ENCODE measurements at places on chromosomes 1 and 21.

GRCh38 chr1:201912832-201913231 lies 24.1 kb downstream of the SHISA4 start:
- no peak for DNase-seq

GRCh38 chr1:115877511-115877910 lies 36.6 kb upstream of the NHLH2 start:
- no peak for DNase-seq

GRCh38 chr1:178324003-178324402 lies 172.8 kb downstream of the CLEC20A start:
- no peak for DNase-seq

GRCh38 chr21:33246963-33247362 lies 17.2 kb downstream of the IFNAR2 start:
- no peak for DNase-seq

- DNase-seq = peak; percentile 22
These were observed 7.1 kb upstream of the ACTA1 start for GRCh38 chr1:229440851-229441537.

DNA sequence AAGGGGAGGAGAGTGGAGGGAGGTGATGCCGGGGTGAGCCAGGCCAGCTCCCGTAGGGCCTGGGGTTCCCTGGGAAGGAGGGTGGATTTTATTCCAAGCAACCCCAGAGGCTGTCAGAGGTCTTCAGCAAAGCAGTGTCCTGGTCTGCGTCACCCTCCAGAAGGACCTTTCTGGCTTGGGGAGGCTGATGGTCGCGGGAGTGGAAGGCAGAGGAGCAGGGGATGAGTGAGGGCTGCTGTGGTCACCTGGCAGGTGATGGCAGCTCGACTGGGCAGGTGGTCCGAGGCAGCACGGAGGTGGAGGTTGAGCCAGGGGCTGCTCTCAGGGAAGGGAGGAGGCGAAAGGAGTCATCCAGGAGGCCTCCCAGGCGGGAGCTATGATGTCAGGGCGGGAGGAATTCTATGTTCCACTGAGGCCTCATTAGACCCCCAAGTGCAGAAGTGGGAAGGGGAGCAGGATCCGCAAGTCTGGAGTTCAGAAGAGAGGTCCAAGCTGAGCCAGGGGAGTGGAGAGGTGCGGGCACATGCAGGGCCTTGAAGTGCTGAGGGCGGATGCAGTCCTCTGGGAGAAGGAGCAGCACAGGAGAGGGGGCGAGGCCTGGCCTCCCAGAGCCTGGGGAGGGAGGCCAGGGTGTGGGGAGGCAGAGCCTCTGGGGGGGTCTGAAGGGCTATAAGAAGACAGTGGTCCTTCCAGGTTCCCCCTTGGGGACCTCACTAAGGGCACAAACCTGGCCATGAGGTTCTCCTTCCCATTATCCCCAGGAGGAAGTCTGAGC lies 33.3 kb downstream of the BMP8A start:
- DNase-seq = no peak

GRCh38 chr1:112509660-112510178 lies 954 bp downstream of the WNT2B start:
- no peak for DNase-seq

DNA sequence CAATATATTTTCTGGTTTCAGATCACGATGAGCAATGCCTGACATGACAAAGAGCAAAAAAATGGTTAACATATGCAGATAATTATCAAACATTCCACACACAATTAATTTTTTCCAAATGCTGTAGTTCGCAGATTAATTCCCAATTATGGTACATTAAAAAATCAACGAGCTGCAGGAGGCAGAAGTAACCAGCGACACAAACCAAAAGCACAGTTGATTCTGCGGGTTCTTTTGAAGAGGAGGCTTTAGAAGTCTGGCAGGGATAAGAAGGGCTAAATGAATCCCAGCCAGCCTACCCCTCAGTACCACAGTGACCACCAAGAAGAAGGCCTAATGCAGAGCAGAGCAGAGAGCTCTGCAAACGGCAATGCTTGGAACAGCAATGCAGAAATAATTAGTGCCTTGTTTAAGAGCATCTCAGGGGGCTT lies 17.0 kb upstream of the KNCN start:
- DNase-seq = no peak

- DNase-seq = no peak
These were observed 6.4 kb downstream of the MAP3K6 start for GRCh38 chr1:27360159-27361043.

DNA sequence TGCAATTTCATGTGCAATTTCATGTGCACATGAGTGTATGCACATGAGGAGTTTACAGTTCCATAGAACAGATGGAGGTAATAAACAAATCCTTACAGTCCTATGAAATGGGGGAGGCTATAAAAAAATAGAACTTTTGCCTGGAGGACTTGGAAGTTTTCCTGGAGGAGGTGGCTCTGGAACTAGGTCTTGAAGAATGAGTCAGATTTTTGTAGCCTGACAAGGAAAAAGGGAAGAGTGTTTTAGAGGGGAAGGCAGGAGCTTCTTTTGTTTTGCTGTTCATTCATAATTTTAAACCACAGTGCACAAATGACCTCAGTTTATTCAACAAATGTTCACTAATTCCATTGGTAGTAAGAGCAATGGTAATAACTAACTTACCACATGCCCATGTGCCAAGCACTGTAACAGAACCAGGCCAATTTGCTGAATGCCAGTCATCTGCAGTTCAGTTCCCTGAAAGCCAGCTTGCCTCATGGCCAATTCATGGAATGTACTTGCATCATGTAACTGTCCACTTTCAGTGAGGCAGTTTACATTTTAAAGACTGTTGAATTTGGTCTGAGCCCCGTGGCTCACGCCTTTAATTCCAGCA lies 2.7 kb downstream of the DIO1 start:
- peak; percentile 60 for DNase-seq

DNA sequence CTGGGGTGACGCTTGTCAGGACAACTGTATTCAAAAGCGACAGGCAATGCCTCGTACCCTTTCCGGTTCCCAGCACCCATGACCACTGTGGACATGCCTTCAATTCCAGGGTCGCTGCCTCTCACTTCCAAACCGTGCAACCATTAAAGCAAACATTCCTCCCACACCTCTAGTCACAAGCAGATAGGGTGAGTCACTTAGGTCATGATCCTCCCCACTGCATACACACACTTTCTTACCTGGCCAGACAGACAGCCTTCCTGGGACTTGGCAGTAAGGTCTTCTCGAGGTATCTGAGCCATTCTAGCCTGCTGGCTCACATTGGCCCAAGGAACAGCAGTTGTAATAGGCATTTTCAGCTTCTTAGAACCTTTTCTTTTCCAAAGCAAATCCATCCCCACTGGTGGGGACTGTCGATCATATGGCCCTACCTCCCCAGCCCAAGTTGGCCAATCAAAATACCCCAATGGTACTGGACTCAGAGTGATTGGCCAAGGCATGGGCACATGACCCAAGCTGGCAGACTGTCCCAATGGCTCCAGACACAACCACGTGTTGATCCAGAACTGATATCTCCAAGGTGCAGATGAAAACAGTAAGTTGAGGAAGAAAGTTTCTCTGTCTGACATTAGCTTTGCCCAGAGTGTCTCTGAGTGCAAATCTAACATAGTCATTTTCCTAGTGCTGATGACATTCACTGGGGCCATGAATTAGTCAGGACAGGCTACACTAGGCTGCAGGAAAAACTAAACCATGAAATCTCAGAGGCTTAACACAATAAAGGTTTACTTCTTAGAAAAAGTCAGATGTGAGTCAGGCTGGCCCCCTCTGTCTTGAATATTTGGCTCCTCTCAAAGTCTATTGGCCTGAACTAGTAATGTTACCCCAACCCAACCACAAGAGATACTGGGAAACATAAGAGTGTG lies 113.8 kb downstream of the RRAGC start:
- DNase-seq = no peak

Data from SK-MEL-5 (cell line).